ENCODE measurements at places on chromosomes 4 and X.

DNA sequence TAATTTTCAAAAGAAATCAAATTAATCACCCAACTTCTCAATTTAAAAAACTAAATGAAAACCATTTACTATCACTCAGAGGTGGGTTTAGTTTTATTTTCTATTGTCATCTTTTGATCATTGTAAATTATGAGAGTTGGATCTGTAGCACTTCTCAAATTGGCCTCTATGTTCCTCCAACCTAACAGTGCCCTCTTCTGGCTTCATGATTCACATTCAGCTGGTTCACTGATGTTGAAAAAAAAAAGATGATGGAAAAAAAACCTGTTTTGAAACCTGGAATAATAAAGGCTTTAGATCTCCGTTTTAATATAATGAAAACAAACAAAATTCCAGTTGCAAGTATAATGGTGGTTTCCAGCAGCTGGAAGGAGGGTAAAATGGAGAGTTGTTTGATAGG is 2.4 kb upstream of the NBDY start:
- DNase-seq: peak; percentile 41

DNA sequence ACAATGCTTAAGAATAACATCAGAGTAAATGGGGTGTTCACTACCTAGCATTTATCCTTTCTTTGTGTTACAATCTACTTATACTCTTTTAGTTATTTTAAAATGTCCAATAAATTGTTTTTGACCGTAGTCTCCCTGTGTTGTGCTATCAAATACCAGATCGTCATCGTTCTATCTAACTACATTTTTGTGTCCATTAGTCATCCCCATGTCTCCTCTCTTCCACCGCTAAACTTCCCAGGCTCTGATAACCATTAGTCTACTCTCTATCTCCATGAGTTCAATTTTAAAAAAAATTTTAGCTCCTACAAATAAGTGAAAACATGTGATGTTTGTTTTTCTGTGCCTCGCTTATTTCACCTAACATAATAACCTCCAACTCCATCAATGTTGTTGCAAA is 381.9 kb downstream of the PRDM5 start:
- DNase-seq: no peak

- no peak for DNase-seq
These were observed 914.9 kb upstream of the PCDH7 start for GRCh38 chr4:29805245-29805644.

GRCh38 chr4:73725985-73726384 is 14.4 kb upstream of the CXCL8 start:
- DNase-seq: peak; percentile 81

Measured in LoVo (cell line).